ENCODE measurements at places on chromosomes 1 and 21.

DNA sequence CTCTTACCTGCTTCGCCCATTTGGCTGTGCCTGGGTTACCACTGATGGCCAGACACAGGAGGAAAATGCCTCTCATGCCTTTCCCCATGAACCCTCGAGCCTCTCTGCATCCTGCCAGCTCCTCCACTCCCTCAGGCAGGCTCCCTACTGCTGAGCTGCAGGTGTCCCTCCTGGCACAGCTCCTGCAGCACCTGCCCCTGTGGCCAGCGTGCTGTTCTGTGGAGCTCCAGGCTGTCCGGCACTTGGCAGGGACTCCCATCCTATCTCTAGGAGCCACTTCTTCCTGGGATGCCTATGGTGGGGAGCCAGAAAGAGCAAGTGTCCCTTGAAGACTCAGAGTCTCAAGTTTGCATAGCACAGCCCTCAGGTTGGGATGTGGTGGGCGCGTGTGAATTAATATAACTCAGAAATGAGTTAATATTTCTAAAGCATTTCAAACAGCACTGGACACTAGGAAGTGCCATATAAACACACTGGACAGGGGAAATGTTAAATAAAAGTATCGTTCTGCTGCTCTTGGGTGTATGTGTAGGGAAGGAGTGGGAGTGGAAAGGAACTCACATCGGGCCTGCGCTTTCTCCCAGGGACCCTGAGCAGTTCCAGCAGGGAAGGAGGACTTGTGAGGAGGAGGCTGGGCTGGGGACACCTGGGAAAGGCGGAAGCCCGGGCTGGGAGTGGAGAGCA lies 2.7 kb downstream of the LRRC71 start:
- DNase-seq, result no peak

DNA sequence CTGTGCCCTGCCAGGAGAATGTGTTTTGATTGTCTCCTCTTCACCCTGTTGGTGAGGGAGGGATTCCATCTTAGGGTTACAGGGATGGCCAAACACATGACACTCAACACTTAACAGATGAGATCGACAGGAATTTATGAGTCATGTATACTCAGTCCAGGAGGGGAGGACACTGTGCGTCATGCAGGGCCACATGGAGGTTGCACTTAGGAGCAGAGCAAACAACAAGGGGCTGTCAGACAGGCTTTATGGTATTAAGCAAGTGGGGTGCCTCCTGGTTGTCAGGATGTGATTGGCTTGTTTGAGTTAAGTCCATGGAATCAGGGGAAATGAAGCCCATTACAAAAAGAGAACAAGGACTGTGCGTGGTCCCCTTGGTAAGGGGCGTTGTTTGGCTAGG lies 26.9 kb downstream of the EDARADD start:
- DNase-seq, result no peak

DNA sequence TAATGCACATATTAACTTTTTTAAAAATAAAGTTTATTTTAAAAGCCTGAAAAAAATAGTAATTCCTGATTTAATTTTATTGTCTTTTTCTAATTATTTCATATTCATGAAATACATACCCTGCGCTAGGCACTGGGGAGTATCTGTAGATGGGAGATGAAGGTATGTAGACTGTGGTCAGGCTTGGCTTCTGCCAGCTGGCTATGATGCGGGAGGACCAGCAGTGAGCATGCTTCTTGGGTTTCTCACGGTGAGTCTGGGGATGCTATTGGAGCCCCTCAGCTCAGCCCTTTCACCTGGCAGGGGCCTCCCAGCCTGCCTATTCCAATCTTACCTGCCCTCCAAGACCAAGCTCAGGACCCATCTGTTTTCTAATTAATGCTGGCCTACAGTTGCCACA lies 138.4 kb downstream of the NOS1AP start:
- DNase-seq, result no peak

GRCh38 chr1:166836733-166837132 lies 2.5 kb upstream of the POGK start:
- DNase-seq, result no peak

- DNase-seq, result no peak
Observed at GRCh38 chr1:12450756-12451559, 167.1 kb downstream of the DHRS3 start.

- no peak for DNase-seq
Observed at GRCh38 chr1:218312509-218312908, 27.4 kb downstream of the RRP15 start.

DNA sequence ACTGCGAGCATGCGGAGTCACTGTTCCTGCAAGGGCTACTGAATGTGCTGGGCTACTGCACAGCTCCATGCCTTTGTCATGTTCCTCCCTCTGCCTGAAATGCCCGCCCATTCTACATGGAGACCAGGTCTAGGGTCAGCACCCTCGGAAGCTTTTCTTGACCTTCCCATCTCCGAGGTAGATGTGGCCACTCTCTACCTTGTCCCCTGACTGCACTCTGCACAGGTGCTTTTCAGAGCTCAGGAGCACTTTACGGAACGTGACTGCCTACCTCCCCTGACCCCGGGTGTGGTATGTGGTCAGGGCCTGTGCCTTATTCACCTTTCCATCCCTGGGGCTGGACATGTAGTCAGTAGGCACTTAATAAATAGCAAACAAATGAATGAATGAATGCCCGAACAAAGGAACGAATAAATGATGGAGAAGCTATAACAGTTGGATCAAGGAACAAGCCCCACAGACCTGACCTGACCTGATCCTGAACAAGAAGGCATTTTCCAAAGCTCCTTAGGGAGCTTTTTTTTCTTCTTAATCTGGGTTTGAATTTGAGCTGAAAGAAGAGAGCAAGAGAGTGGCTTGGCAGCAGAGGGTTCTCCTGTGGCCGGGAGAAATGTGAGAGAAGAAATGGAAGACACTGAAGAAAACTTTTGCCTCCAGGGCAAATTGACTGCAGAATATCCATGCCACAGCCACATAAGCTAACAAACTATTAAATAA lies 7.9 kb downstream of the RD3 start:
- DNase-seq, result no peak

- peak; percentile 84 for DNase-seq
Observed at GRCh38 chr1:236523704-236524141, at the start of gene LGALS8. Gene LGALS8, plus strand, starts transcription at chr1:236523982. Its CDS starts 2,089 bp downstream, at chr1:236526071.
